ENCODE measurements at places on chromosomes 6 and 20.

GRCh38 chr6:101826269-101826668, 432.8 kb downstream of the GRIK2 start:
- no peak for DNase-seq

DNA sequence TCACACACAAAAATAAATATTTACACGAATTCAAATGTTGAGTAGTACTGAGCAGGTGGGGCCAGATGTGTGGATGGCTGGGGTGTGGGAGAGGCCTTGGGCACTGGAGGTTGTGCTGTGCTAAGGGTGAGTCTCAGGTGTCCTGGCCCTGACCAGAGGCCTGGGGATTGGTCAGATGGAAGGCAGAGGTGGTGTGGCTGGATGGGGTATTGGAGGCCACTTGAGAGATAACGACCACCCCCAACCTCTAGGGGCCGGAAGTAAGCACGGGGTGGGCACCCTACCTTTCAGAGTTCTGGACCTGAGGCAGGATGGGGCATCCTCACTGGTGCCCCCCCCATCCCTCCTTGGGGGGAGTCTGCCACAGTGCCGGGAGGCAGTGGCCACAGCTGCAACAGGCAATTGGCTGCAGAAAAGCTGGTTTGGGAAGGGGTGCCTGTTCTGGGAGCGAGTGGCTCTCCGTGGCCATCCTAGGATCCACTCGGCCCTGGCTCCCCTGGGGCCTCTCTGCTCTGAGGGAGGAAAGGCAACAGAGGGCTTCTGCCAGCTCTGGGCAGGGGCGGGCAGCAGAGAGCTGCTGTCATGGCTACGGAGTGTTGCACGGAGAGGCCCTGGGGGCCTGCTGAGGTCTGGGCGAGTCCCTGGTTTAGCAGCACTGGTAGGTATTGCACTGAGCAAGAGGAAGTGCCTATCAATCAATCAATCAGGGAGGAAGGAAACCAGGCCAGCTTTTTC, 87.6 kb downstream of the ASXL1 start:
- no peak for DNase-seq

GRCh38 chr6:21109391-21110178, 484.0 kb upstream of the SOX4 start:
- no peak for DNase-seq

GRCh38 chr20:41553142-41553879, 64.9 kb downstream of the CHD6 start:
- DNase-seq, result no peak

DNA sequence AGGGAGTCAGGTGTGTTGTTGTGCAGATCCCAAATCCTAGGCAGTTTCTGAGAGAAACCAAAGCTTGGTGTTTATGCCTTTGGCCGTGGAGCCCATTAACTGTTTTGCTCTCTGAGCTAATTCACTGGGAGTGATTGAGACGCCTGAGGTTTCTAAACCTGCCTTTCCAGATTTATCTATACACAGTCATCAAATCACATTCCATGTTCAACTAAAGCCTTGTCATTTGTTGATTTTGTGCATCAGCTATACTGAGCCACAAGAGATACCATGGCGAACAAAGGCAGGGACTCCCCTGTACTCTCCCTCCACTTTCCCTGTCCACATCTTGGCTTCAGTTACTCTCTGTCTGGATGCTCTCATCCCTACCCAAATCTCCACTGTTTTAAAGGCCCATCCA, 229.7 kb upstream of the PMEPA1 start:
- DNase-seq, result no peak

DNA sequence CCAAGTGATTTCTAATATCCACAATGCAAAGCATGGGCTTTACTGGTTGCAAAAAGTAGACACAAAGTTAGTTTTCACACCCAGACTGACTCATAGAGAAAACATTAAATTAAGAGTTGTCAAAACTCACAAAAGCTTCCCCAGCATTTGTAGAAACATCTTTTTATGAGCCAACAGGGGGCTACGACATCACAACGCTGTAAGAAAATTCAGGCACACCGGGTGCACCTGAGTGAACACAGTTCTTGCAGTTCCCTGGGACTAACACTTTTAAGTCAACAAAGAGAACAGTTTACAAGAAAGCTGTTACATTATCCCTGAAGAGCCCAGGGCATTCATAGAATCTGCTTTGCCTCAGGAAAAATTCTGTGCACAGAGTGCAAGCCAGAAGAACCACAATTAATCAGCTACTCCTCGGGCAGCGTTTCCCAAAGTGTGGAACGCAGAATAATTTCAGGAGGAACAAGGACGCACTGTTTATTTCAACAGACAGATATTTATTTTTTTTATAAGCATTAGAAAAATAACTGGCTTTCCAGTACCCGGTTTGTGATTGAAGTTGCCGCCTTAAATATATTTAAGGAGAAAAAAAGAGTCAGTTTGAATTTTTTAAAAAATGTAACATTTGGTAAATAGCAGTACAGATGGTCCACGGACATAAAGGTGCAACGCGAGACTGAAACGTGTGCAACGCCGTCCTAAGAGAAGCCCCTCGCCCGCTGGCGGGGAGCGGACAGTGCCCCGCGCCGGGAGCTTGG, 1.2 kb downstream of the NCOA5 start:
- DNase-seq, result no peak

- DNase-seq, result no peak
Measured at GRCh38 chr6:144782634-144783033, 497.5 kb downstream of the UTRN start.

DNA sequence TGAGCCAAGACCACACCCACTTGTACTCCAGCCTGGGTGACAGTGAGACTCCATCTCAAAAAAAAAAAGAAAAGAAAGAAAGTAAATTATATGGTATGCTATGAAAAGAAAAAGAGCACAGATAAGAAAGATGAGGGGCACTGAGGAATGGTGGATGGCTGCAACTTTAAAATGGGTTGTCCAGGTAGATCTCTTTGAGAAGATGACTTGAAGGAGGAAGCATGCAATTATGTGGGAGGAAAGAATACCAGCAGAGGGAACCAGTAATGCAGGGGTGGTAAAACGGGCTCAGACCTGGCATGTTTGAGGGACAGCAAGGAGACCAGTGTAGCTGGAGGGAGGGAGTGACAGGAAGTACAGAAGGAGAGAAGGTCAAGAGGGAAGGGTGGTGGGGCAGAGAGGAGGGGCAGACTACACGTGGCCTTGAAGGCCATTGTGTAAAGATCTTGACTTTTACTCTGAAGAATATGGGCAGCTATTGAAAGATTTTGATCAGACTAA, 22.3 kb downstream of the LINC00237 start:
- DNase-seq, result no peak

- no peak for DNase-seq
Measured at GRCh38 chr6:95905132-95905531, 110.6 kb upstream of the FUT9 start.

DNA sequence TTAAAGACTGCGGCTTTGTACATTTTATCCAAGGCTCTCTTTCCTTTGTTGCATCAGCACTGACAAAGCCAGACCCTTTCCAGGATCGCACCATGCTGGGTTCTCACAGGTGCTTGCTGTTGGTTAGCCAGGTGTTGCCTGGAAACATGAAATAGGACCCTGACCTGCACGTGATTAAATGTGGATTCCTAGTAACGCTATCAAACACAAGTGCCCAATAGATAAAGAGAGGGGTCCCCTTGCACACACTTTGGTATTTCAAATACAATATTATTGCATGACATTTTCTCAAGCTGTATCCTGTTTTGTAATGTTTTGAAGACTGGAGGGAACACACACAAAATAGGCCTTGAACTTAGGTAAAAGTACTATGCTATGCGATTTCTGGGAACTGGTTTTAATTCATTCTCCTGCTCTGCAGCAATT, 73.3 kb downstream of the AKAP12 start:
- no peak for DNase-seq

DNA sequence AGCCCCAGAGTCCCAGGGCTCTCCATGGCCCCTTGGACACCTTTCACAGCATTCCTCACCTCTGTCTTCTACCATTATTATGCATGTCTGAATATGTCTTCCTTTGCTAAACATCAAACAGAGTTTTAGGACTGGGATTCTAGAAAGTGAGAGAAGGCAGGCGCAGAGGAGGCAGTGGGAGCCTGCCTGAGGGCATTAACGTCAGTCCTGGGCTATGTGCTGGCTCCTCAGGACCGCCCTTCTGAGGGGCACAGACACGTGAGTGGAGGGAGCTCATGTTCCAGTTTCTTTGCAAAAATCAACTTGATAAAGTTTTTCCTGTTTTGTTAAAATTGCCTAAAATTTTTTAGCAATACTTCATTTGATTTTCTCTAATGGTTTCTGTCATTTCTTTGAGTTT, 38.0 kb downstream of the C6orf15 start:
- DNase-seq, result no peak

DNA sequence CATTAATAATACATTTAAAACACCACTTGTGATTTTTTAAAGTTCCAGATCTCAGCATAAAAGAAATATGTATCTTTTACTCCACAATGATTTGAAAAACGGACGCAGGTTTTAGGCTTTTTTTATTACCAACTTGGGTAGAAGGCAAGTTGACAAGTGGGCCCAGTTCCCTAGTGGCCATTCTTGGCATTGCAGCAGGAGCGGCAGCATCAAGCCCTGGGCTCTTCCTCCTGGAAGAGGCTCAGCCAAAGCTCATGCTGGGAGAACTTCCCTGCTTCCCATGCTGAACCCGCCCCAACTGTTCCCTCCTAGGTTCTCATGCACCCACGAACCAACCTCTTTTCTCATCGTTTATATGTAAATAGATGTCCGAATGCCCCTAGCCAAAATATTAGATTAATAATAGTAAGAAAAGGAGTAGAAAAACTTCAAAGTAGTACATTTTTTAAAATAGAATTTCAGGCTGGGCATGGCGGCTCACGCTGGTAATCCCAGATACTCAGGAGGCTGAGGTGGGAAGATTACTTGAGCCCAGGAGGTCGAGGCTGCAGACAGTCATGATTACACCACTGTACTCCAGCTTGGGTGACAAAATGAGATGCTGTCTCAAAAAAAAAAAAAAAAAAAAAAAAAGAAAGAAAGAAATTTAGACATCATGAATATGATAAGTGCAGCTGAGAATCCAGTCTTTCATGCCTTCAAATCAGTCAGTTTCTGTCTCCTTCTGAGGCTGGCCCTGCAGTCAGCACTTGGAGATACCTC, 18.2 kb upstream of the MYB start:
- DNase-seq, result no peak

GRCh38 chr6:45956176-45956575, 59.5 kb downstream of the CLIC5 start:
- no peak for DNase-seq

DNA sequence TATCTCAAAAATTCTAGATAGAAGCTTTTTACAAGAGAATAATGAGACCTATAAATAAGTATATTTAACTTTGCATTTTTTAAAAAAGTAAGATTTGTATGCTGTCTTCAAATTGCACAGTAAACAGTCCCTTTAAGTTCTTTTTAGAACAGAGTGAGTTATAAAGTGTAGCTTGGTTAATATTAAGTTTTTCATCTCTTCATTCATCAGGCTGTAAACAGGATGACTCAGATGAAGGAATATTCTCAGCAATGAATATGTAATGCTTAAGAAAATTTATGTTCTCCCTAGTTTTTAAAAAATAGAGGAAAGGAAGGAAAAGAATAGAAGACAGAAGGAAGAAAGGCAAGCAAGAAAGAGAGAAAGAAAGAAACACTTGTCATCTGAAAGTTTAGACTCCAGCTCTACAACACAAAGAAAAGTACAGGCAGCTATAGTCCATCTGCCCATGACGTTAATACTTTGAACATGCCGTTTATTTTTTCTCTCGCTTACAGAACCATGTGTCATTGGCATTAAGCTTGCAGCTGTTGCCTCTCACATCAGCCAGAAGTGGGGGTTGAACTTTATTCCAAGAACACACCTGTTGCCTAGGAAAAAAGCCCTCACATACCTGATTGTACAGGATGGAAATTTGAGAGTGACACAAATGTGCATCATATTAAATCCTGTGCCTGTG, 36.1 kb downstream of the CAP2 start:
- no peak for DNase-seq

GRCh38 chr20:31542201-31542842, 28.1 kb downstream of the HM13 start:
- DNase-seq, result no peak

GRCh38 chr6:24069526-24069925, 56.5 kb upstream of the NRSN1 start:
- DNase-seq, result no peak

GRCh38 chr20:36319356-36320260, 13.5 kb downstream of the DLGAP4 start:
- no peak for DNase-seq

DNA sequence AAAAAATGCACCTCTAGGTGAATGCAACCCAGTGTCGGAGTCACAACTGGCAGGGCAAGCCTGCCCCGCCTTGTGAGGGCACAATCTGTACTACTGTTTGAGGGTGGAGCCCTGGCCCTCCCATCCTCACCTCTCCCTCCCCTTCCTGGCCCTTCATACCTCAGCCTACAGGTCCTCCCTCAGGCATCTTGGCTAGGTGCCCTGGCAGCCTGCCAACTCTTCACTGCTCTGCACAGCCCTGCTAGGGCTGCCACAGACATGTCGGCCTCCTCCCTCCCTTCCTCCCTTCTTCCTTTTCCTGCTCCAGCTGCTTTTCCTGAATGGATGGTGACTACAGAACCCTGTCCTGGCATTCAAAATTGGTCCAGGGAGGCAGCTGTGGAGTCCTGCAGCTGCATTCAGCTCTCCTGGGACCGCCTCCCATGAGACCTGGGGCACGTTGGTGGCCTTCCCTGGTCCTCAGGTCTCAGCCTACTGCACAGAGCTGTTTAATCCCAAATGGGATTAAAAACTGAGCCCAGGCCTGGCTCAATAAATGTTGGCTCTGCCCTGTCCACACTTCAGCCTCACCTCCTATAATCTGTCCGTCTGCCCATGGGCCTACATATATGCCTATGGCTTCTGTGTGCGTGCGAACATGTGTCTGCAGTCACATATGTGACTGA, 52.7 kb downstream of the CDH22 start:
- DNase-seq, result no peak

- DNase-seq, result no peak
Measured at GRCh38 chr20:5780846-5781217, 30.6 kb downstream of the SHLD1 start.

DNA sequence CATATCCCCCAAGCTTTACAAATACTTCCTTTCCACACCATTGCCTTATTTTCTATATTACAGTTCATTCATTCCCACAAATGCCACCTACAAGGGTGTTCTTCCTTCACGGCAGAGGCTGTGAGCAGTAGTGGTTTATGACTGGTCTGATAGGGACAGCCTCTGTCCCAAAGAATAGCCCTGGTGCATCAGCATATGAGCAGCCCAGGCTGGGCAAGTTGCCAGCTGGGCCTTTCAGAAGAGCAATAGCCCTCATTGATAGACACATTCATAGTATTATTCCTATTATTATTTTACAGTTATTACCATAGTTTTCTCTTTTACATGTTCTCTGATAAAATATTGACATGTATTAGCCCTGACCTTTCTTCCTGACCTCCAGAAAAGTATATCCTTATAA, 149.9 kb downstream of the MMS22L start:
- DNase-seq, result no peak

Measured in CD4-positive, alpha-beta T cell treated with Interleukin-4 for 4 hours (primary cell).